Stimulated activated CD4-positive, alpha-beta T cell treated with anti-CD3 and anti-CD28 coated beads, Interleukin-12 subunit alpha, Interleukin-12 subunit beta, amount 100 ng/mL, for 4 hours (primary cell): ENCODE measurements at places on chromosomes 7 and 10.

GRCh38 chr7:75861636-75862035 lies 17.2 kb upstream of the RHBDD2 start:
- DNase-seq, result no peak

DNA sequence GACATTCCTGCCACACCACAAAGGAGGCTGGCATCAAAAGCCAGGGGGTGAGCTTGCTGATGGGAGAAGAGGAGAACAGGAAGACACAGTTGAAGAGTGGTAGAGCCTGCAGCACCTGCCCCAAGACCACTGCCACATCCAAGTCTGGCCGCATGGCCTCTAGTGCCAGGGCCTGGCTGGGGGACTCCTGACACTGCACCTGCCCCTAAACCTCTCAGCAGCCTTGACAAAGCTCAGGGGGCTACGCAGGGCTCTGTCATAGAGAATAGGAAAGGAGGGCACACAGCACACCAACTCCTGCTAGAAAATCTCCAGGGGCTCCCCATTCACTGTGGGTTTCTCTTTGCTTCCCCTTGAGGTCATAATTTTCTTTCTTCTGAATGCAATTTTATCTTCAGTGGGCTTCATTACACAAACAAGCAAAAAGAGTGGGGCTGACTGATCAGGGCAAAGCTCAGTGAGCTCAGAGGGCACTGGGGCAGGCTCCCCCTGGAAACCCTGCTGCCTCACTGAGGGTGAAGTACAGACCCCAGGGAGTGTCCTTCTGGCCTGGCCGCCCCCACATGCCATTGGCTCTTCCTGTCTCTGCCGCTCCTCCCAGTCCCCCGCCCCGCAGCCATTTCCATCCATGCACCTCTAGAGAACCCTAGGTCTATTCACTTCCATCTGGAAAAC lies 37.2 kb downstream of the VOPP1 start:
- DNase-seq, result no peak

DNA sequence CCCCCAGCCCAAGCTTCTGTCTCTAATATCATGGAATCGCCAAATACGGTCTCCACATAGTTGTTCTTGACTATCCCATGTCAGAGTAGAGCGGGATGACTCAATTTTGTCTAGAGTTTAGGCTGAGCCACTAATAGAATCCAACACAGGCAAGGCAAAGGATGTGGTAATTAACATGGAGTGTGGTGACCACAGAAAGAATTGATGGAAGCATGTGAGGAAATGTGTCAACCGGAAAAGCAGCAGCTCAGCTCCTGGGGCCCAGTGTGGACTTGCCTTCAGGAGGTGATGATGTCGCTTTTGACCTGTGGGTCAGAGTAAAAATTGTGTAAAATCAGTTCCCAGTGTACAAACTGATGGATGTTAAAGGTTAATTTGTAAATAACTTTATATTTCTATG lies 139.3 kb upstream of the KLF6 start:
- DNase-seq, result no peak

DNA sequence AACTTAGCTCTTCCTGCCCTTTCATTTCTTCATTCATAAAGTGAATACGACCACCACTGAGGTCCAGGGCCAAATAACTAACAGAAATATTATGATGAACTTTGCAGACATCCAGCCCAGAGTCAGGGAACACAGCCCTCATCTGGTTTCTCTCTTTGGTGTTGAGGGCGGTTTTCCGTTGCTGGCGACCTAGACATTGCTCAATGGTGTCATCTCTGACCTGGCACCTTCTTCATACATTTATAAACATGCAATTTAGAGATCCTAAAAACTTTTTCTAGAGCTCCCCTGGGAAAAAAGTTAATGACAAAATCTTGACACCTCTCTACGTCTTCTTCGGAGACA lies 324 bp upstream of the TET1 start:
- DNase-seq, result peak; percentile 4
